WTC11 (cell line): ENCODE measurements at places on chromosomes 4 and X.

- no peak for DNase-seq
Measured at GRCh38 chr4:78799551-78800495, 23.7 kb downstream of the BMP2K start.

- DNase-seq, result no peak
Measured at GRCh38 chrX:120514236-120514635, 45.1 kb upstream of the LAMP2 start.

DNA sequence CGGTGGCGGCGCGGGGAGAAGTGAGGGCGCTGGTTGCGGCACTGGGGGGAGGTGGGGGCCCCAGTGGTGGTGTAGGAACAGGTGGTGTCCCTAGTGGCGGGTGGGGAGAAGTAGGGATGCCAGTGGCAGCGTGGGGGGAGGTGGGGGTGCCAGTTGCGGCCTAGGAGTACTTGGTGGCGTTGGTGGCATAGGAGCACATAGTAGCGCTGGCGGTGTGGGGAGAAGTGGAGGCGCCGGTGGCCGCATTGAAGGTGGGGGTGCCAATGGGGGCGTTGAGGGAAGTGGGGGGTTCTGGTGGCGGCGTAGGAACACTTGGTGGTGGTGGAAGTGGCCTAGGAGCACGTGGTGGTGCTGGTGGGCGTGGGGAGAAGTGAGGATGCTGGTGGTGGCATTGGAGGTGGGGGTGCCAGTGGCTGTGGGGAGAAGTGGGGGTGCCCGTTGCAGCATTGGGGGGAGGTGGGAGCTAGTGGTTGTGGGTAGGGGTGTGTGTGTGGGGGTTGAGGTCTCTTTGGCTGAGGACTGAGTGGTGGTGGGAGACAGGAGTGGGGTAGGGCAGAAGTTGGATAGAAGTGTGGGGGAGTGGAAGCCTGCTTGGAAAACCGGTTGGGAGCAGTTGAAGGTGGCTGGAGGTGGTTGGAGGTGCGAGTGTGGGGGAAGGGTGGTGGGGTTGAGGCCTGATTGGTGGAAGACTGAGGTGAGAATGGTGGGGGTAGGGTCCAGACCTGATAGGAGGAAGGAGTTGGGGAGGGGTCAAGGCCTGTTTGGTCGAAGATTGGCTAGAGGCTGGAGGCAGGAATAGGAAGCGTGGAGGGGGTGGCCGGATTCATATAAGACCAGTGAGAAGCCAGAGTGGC lies 1.1 kb downstream of the GCNA start:
- peak; percentile 21 for DNase-seq

DNA sequence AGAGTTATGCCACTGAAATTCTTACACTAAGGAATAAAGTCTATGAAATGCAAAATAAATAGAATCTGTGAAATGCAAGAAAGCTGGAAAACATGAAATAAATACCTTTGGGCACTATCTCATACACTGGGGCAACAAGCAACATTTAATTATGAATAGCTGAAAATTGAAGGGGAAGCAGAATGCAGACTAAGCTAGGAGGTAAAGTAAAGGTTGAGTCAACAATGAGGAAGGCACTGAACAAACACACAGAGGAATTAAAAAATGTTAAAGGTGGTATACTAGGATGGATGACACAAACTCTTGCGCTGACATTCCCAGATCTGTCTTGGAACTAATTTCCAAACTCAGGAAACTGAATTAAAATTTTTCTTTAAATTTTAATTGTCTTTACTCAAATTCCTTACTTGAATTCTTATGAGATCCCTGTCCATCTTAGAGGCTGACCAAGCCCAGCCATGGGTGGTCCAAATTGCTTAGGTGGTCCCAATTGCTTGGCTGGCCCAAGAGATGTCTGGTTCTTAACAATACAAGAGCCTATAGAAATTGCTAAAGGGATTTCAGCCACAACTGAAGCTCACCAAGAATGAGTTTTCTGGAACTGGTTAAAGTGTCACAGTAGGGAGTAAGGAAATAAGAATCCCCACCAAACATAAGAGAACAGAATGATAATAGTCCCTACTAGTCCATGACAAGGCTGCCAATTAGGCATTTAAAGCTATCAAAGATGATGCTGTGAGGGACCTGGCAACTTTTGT lies 41.3 kb upstream of the ZCCHC13 start:
- DNase-seq, result no peak

DNA sequence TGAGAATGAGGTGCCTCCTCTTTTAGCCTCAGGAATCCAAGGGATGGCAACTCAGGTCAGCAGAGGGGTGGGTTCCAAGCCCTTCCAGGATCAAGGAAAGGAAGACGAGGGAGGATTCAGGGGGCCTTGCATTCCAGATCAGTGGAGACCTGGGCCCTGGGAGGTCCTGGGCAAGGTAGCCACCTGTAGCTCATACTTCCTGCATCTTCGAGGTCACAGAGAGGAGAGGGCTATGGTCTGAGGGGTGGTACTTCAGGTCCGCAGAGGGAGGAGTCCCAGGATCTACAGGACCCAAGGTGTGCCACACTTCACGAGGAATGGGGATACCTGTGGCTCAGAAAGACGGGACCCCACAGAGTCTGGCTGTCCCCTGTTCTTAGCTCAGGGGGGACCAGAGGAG lies 9.2 kb downstream of the MAGEA4 start:
- DNase-seq, result no peak

- DNase-seq, result no peak
Measured at GRCh38 chr4:54367059-54367458, 138.0 kb downstream of the PDGFRA start.

DNA sequence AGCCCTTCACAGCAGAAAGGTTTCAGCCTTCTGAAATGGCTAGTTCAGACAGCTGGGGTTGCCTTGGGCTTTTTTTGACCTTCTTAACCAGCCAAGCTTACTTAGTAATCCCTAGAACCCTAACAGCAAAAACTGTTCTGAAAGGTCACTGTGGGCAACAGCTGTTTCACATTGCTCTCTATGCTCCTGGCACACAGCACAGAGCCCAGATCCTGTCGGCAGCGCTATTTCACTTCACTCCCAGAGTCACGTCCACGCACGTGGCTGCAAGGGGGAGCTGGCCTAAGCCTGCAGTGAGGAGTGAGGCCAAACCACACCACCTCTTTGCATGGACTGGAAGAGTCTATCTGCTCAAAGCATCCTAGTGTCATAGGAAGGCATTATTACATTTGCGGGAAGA lies 32.0 kb upstream of the STS start:
- no peak for DNase-seq

- DNase-seq, result no peak
Measured at GRCh38 chrX:48940404-48940955, 16.9 kb downstream of the OTUD5 start.

DNA sequence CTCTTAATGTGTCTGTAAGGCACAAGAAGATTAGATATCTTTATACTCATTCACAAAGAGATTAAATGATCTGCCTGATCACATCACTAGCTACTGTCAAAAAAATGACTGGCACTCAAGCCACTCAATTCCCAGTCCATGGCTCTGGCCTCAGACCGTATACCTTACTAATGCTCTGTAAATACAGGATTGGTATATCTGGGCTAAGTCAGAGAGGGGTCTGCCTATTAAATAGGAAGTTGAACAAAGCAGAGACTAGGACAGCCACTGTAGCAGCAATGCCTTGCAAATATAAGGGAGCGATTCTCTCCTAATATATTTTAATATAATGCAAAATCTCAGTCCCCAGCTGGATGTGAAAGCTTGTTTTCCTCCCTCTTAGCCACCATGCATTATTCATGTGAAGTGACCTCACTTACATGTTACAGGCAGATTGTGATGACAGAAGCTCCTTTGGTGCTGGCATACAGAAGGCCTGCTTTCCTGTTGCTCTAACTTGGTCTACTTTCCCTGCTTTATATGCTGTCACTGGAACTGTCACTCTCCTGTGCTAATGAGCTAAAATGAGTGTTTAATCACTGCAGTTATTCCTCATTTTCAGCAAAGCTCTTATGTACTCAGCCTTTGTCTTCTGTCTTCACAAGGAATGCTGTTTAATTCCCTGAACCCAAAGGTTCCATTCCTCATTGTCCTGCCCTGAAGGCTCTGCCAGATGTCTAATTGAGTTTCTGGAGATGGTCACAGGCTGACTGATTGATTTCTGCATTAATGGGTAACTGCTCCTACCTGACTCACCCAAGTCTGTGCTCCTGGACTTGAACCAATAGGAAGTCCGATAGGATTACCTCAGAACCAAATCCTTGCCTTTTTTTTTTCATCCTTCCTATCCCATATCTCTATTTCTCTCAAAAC lies 578.2 kb downstream of the KLHL13 start:
- DNase-seq, result no peak

- DNase-seq, result peak; percentile 16
Measured at GRCh38 chrX:15815779-15816437, 25.6 kb downstream of the ZRSR2 start.
